ENCODE measurements at places on chromosomes 6 and 20. TPM values are rescaled to one million over a fixed set of nuclear protein-coding genes. Genes with fewer than 3 reads are reported as not detected.

Gene MLN
- total RNA-seq = not detected

Gene YWHAB
- 89.7 TPM for total RNA-seq

Gene PLCB4
- total RNA-seq = 13.7 TPM

Gene TSBP1
- not detected for total RNA-seq

Gene ZBTB12
- total RNA-seq = 13.2 TPM

Gene NKAIN2
- total RNA-seq = not detected

Gene TRIM31
- total RNA-seq = not detected

Gene LY6G6F
- not detected for total RNA-seq

Gene CST2
- not detected for total RNA-seq

Gene BFSP1
- total RNA-seq = 2.3 TPM

Gene NRM
- 1.5 TPM for total RNA-seq

Gene FAM83C
- total RNA-seq = not detected

Gene SOBP
- total RNA-seq = 6.3 TPM

Gene PRDM1
- 5.4 TPM for total RNA-seq

Gene DDR1
- 17.5 TPM for total RNA-seq

All from fibroblast of lung (primary cell).